NCI-H774 (cell line): ENCODE measurements at places on chromosomes 12 and 14.

DNA sequence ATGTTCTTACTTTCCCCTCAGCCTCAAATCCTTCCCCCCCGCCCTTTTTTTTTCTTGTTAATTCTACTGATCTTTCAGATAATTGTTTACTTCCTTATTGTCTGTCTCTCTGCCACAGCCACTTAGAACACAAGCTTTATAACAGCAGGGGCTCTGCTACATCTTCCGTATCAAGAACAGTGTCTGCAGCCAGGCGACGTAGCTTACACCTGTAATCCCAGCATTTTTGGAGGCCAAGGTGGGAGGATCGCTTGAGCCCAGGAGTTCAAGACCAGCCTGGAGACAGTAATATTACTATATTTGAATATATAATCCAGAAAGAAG lies 5.4 kb downstream of the SOS2 start:
- no peak for DNase-seq

DNA sequence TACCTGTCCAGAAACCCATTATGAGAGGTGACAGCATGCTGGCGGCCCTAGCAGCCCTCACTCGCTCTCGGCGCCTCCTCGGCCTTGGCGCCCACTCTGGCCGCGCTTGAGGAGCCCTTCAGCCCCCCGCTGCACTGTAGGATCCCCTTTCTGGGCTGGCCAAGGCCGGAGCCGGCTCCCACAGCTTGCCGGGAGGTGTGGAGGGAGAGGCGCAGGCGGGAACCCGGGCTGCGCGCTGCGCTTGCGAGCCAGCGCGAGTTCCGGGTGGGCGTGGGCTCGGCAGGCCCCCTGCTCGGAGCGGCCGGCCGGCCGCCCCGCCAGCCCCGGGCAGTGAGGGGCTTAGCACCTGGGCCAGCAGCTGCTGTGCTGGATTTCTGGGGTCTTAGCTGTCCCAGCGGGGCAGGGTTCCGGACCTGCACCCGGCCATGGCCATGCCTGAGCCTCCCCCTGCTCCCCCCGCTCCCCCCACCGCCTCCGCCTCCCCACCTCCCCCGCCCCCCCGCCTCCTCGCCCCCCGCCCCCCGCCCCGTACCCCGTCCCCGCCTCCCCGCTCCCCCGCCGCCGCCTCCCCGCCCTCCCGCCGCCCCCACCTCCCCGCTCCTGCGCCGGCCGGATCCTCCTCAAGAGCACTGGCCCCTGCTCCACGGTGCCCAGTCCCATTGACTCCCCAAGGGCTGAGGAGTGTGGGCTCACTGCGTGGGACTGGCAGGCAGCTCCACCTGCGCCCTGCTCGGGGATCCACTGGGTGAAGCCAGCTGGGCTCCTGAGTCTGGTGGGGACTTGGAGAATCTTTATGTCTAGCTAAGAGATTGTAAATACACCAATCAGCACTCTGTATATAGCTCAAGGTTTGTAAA lies 163.1 kb downstream of the KLHL28 start:
- no peak for DNase-seq

- DNase-seq = no peak
Measured at GRCh38 chr14:100402631-100403030, 79.5 kb downstream of the SLC25A47 start.

DNA sequence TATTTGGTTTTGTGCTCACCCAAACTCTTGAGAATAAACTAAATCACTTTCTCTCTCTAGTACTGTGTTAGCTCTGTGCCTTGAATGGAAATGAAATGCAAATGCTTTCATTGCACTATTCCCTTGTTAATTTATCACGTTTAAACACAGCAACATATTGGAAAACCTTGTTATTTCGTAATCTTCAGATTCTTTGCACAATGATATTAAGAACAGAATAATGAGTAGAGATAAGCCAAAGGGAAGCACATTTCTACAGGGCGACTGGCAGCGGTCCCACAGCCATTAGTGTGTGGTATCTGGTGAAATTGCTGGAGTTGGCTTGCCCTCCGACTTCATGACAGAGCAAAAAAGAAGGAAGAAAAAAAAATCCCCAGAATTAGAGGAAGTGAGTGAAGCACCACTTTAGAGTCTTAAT lies 166.1 kb upstream of the E2F7 start:
- DNase-seq = no peak

GRCh38 chr14:34189866-34190265 lies 239.0 kb upstream of the EGLN3 start:
- no peak for DNase-seq

- DNase-seq = no peak
Measured at GRCh38 chr12:43004908-43005307, 415.4 kb upstream of the PRICKLE1 start.

- no peak for DNase-seq
Measured at GRCh38 chr14:51816031-51816430, 44.4 kb upstream of the GNG2 start.

- DNase-seq = peak; percentile 66
Measured at GRCh38 chr12:110565894-110566871, 16.9 kb downstream of the PPTC7 start.

- peak; percentile 97 for DNase-seq
Measured at GRCh38 chr12:102061560-102062418, at the start of gene WASHC3. Gene WASHC3 (minus strand): TSS chr12:102061991. CDS start chr12:102061962, 29 bp downstream.

DNA sequence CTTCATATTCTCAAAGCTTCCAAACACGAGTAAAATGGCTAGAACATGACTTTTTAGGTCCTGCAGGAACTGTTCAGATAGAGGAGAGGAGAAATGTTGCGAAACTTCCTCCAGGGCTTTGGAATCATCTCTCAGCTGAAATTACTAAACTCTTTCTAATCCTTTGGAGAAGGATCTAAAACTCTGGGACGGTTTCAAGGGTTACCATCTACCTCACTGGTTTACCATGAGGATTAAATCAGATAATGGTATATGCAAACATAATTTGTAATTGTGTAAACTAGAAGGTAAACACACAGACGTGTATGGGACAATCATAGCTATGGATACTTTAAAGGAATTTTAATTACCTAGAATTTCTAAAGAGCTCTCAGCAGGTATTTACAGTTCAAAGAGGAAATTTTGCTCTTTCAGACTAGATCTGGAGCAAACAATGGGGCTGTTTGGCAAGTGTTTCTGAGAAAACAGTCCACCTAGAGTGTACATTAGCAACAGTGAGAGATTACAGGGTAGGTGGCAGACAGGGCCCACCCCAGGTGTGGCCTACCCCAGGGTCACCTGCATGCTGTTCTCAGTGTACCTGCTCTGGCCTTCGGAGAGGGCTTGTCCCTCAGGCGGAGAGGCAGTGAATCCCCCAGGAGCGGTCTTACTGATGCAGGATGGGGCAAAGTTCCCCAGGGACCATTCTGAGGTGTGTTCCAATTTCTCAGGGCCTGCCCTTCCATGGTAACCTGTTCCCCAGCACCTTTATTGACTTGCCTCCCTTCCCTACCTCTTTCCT lies 124.7 kb upstream of the MAX start:
- DNase-seq = peak; percentile 61

GRCh38 chr14:69484444-69485314 lies at the start of gene PLEKHD1:
Gene PLEKHD1 (plus strand): TSS chr14:69484728. CDS start chr14:69484966, 238 bp downstream.
- peak; percentile 30 for DNase-seq

DNA sequence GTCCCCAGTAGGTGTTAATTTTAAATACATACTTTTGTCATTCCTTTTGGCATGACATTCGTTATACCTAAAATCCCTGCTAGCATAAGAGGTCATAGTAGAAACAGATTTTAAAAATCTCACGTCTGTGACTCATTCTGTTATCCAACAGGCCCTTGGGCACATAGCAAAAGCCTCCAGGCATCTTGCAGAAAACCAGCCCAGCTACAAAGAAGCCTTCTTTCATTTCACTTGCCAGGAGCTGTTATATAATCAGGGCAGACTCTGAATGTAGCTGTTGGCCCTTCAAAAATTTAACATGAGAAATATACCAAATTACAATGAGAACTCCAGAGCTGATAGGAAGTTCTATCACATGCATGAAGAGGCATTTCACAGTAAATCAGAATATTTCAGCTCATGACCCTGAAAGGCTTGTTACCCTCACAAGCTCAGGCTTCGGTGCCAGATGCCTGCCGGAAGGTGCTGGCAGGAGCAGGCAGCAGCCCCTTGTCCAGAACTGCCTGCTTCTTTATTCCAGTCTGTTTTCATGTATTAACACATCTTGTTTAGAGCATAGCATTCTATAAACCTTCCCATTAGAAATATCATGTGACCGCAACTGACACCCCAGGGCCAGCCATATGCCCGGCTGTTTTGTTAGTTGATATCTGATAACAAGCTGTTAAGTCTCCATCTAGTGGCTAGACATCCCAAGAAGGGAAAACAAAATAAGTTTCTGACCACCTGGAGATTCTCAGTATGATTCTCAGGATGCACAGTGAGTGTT lies 17.8 kb downstream of the E2F7 start:
- no peak for DNase-seq
